ENCODE measurements at places on chromosomes 12 and 14. TPM values are rescaled to one million over a fixed set of nuclear protein-coding genes. Genes with fewer than 3 reads are reported as not detected.

DNA sequence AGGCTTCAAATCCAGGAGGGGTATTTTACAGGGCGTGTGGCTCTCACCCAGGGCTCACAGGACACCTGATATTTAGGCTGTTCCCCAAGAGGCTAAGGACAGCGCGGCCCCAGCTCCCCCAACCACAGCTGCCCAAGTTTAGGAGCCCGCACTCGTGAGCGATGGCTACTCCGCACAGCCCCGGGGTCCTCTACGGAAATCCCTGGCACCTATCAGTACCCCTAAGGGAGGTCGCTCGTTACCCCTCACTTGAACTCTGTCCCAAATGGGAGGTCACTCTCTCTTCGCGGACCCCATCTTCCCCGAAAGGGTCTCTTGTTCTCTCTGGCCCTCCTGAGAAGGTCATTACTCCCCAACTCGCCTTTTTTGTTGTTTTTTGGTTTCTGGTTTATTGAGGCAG, 708 bp upstream of the P2RX4 start:
- no peak for DNase-seq

DNA sequence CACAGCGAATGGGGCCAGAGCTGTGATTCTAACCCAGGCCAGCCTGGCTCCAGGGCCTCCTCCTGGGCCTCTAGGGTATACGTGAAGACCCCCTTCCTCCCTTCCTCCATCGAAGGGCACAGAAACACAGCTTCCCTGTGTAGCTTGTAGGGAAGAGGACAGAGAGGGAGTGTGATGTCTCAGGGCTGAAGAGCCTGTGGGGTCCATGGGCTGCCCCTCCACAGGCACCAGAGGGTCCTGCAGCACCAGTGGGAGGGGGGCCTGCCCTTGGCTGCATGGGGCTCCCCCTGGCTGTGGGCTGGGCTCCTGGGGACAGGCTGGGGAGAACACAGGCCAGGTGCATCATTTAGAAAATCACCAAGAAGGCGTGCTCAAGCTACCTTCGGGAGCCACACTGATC, 178.5 kb downstream of the CALM1 start:
- no peak for DNase-seq

- peak; percentile 27 for DNase-seq
These were observed 101.3 kb downstream of the LGMN start for GRCh38 chr14:92646952-92647796.

GRCh38 chr12:15525441-15525840, 203.1 kb downstream of the PTPRO start:
- no peak for DNase-seq

DNA sequence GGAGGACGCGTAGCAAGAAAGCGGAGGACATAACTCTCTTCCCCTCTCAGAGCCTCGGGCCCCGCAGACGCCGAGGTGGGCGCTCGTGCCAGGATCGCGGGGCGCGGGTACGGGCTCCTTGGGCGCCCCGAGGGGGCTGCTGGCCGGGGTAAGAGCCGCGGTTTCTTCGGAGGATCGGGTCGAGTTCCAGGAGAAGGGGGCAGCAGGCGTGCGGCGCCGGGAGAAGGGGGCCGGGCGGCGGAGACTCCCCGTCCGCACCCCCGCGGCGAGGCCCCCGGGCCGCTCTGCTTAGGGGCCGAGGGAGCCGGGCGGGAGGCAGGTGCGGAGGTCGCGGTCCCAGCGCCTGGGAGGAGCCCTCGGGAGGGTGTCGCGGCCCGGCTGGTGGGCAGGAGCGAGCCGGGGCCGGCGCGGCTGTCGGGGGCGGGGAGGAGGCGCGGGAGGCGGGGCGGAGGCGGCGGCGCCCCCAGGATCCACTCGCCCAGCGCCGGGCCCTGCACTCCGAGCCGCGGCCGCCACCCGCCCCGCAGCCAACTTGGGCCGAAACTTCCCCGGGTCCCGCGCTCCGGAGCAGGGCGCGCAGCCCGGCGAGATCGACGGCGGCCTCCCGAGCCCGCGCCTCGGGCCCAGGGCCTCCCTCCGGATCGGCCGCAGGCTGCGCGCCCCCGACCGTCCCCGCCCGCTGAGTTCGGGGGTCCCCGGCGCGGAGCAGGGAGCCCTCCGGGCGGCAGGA, 64.4 kb downstream of the FBXL14 start:
- DNase-seq: no peak

DNA sequence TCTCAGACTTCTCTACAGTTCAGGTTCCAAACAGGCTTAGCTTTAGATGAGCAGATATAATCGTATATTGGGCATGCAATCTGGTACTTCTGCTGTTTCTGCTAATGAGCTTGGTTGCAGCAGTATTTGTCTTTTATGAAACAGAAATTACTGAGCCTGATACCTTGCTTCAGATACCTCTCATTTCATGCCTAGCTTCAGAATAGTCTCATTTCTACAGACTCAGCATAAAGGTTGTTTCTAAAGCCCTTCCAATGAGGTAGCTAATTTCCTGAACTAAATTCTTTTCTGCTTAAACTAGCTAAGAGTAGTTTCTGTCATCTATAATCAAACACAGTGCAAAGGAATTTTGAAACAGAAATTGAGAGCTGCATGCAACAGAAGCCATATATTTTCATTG, 275.0 kb upstream of the KITLG start:
- DNase-seq: no peak

DNA sequence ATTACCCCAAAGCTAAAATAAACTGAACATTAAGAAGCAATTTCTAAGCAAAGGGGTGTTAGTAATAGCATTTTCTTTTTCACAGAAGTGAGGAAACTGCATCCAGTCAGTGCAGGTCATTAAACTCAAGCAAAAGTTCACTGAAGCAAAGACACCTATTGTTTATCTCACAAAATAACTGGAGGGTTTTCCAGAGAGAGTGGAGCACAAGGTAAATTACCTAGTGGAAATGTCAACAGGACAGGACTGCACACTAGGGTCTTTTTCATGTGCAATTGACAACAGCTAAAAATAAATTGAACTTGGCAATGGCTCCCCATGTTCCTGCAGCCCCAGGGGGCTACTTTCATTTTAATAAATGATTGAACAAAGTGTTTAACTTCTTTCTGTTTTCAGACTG, 742.0 kb downstream of the GALC start:
- DNase-seq: peak; percentile 43

GRCh38 chr12:83573671-83574070, 887.0 kb downstream of the TMTC2 start:
- no peak for DNase-seq

DNA sequence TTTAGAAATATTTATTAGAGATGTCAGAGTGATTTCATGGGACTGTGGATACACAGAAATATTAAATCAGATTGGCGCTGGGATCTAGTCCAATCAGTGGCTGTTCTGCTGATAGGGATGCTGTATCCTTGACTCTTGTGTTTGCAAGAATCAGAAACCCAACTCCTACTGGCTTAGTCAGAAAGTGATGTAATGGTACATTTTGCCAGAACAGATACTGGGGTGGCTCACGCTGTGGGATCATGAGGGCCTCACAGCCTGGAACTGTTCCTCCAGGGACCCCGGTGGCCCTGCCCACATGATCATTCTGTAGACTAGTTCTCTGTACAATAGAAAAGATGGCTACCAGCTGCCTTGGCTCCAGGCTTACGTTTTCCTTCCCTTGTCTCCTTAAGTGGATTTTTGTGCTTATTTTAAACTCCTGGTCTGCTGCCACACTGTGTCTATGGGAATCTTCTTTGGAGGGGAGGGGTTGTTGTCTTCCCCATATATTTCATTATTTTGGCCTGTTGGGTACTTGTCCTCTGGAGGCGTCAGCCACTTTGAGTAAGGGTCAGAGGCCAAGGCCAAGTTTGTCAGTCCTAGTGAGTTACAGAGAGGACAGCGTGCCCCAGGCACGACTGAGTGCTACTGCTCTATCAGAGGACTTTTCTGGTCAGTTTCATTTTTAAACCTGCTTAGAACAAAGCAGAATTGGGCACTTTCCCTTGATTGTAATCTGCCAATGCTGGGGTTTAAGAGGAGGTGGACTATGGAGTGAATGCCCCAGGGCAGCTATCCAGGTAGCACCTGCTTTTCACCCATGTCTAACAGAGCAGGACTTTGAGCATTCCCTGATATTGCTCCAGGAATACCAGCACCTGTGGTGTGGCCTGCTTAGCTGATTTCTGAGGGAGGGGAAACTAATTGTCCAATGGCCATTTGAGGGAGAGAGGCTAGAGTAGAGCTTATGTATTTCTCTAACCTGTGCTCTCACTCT, 164.3 kb downstream of the SLC5A8 start:
- no peak for DNase-seq

DNA sequence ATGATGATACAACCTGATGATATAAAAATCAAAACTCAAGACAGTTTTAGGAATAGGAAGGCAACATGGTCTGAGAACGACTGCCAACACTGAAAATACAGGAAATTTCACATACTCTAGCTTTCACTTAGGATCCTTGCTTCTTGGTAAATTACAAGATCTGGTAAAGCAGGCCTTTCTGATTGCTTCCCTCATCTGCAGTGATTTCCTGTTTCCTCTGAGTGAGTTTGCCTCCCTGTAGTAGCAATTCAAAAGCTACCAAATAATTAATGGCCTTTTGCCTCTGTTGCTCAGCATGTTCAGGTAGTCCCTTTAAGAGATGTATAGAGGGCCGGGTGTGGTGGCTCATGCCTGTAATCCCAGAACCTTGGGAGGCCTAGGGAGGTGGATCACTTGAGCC, 2.0 kb upstream of the IRAK3 start:
- no peak for DNase-seq

GRCh38 chr14:104187931-104188726, 49.7 kb downstream of the KIF26A start:
- no peak for DNase-seq

DNA sequence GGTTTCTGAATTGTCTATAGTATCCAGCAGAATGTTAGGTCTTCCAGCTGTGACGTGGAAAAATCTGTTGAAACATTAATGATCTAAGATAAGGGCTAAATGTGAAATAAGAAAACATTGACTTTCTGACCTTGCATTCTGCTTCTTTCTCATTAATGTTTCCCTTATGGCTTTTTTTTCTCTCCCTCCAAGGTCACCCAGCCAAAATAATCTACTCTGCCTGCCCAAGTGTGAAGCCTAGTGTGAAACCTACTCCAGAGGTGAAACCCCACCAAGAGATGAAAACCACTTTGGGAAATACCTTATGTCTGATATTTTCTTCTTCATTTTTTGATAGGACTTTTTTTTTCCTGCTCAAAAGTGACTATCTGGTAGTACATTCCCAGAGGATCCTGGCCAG, 108.0 kb downstream of the SSPN start:
- DNase-seq: no peak

DNA sequence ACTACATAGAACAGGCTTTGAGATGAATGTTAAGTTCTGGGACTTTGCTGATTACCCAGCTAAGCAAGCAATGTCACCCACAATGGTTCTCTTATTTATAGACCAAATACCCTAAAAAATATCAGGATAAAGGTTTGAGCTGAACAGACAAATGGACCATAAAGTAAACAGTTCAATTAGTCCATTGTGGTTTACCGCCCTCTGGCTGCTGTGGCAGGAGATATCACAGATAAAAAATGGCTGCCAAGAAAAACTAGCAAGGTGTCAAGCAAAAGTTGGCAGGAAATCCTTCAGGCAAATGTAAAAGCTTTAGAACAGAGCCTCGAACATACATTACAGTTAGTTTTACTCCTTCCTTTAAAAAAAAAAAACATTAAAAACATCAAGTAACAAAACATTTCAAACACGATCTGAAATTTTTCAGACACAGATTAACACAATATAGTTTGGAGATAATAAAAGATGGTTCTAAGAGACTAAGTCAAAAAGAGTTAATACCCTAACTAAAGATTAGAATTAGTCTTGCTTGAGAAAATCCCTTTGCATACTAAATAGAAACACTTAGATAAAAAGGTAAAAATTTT, 41.3 kb downstream of the MED13L start:
- peak; percentile 49 for DNase-seq

- no peak for DNase-seq
These were observed 301.7 kb upstream of the SFSWAP start for GRCh38 chr12:131409211-131409610.

DNA sequence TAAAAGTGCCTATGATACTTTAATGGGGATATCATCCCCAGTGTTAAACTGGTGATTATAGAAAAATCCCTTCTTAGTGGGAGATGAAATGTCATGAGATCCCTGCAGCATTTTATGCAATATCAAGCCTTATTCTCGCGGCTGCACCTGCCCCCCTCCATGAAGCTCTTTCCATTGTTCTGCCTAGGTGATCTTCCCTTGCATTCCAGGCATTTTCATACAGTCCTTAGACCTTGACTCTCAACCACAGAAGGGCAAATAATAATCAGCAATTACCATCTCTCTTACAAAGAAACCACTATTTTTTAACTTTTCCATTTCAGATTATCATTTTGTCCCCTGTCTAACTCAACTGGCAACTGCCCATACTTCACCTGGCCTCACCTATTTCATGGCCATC, 352.3 kb downstream of the NELL2 start:
- DNase-seq: no peak

- DNase-seq: no peak
These were observed 98.6 kb downstream of the TNFAIP2 start for GRCh38 chr14:103221781-103222358.

GRCh38 chr14:99663386-99664057, 18.6 kb downstream of the HHIPL1 start:
- DNase-seq: no peak

- DNase-seq: no peak
These were observed 517.1 kb downstream of the PRKD1 start for GRCh38 chr14:29410581-29410980.

- DNase-seq: no peak
These were observed 24.6 kb upstream of the NUDT14 start for GRCh38 chr14:105205673-105206208.

- DNase-seq: no peak
These were observed 13.1 kb downstream of the KRT5 start for GRCh38 chr12:52506858-52507715.

DNA sequence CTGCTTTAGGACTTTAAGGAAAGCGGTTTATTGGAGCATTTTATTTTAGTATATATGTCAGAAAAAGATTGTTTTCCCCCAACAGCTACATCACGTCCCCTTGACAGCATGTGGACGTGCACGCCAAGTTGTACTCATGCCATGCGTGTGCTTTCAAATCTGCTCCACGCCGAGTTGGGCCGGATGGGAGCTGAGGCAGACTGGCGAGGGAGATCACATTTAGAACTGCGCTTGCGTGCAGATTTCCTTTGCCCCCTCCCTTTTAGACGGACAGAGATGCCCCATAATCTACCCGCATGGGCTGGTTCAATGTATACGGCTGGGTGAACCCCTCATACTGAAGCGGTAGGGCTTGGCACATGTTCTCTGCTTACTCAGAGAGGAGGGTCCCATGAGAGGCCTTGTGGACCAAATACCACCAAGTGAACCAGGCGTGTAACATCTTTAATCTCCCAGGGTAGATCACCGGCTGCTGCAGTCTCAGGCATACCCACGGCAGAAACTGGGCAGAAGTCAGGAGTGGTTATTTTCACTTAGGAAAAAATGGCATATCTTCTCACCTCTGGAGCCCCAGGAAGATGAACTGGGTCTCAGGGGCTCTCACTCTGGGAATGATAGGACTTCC, 92.1 kb downstream of the ESR2 start:
- DNase-seq: no peak

- DNase-seq: no peak
These were observed 86.4 kb downstream of the ACACB start for GRCh38 chr12:109202770-109203169.

GRCh38 chr14:91159906-91160305, 46.0 kb downstream of the DGLUCY start:
- peak; percentile 7 for DNase-seq

The SYCP3 gene
- total RNA-seq: 0.25 TPM

The AQP6 gene
- 12.0 TPM for total RNA-seq

The TMEM253 gene
- total RNA-seq: 0.41 TPM

The NANOG gene
- 0.16 TPM for total RNA-seq

The BICDL1 gene
- total RNA-seq: 101 TPM

The MSRB3 gene
- total RNA-seq: 35.9 TPM

The HAL gene
- total RNA-seq: 0.88 TPM
